ENCODE measurements at places on chromosomes 11 and 22.
A peak's percentile ranks its signal among the peaks of the same experiment; 100 is the strongest.

- no peak for DNase-seq
Measured at GRCh38 chr11:97048481-97048880, 658.7 kb downstream of the JRKL start.

GRCh38 chr22:43624144-43624998, 187.7 kb downstream of the EFCAB6 start:
- peak; percentile 79 for DNase-seq

DNA sequence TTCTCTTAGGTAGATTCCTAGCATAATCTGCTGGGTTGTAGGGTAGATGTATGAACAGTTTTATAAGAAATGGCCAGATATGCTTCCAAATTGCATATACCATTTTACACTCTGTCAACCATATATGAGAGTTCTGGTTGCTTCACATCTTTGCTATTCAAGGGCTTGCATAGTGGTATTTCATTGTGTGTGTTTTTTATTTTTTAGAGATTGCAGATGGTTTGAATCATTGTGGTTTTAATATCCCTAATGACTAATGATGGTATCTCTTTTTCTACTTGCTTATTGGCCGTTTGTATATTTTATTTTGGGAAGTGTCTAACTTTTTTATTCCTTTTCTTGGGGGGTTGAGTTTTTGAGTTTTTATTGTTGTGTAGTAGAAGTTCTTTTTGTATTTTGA, 26.9 kb downstream of the RNF214 start:
- DNase-seq = peak; percentile 26

- DNase-seq = no peak
Measured at GRCh38 chr22:27962268-27963044, 43.4 kb upstream of the PITPNB start.

DNA sequence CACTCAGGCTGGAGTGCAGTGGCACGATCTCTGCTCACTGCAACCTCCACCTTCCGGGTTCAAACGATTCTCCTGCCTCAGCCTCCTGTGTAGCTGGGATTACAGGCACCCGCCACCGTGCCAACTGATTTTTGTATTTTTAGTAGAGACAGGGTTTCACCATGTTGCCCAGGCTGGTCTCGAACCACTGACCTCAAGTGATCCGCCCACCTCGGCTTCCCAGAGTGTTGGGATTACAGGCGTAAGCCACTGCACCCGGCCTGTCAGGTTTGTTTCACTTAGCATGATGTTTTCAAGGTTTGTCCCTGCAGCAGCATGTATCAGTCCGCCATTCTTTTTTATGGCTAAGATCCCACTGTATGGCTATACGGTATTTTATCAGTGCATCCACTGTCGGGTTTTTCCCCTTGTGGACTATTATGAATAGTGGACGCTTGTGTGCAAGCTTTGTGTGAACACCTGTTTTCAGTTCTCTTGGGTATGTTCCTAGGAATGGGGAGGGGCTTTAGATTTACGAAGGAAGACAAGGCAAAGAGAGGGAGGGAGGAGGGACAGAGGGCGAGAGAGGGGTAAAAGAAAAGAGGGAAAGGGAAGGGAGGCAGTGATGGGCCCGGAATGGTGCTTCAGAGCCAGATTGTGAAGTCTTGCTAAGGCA, 13.9 kb upstream of the CDC42EP2 start:
- DNase-seq = no peak

DNA sequence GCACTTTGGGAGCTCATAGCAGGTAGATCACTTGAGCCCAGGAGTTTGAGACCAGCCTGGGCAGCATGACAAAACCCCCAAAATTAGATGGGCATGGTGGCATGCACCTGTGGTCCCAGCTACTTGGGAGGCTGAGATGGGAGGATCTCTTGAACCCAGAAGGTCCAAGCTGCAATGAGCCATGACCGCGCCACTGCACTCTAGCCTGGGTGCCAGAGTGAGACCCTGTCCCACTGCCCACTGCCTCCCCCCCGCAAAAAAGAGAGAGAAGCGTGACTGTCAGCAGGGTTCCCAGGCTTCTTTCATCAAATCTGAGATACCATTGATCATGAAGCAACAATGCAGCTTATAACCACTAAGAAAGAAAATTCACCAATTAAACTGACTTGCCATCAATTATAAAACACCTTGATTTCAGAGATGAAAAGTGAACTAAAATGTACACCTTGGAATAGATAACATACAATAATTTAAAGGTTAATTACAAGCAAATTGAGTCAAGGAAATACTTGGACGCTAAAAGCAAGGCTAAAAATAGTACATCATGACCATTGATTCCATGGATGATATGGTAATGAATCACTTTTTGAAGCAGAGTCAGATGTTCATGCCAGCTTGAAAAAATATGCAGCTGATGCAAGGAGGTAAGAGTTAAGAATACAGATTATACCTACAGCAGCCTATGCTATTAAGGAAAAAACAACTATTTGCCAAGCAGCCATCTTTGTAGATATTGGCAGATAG, 90.8 kb upstream of the ALKBH3 start:
- peak; percentile 64 for DNase-seq

DNA sequence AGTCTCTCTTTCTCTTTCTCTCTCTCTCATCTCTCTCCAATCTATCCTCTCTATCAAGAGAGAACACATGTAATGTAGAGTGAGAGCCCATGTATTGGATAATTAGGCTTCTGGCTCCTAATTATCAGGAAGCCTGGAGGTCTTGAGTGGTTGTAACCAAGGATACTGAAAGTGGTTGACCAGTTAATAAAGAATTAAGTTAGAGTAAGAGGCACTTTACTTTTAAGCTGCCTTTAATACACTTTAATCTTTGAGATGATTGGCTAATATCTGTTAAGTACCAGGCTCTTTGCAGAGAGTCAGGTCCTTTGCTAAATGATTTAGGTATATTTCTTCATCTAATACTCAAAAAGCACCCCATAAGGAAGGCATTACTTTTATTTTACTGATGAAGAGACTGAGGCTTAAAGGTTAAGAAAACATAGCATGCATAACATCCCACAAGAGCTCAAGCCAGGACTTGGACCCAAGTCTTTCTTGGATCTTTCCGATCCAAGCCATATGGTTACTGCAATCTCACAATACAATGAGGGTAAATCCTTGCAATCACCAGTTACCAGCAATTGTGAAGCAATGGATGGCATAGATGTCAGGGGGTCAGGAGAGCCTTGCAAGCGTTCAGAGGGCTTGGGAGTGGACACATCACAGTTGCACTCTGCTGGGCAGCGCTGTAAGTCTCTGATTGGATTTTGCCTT, 22.1 kb downstream of the CD44 start:
- no peak for DNase-seq

GRCh38 chr22:33062361-33062760, 4.2 kb upstream of the SYN3 start:
- no peak for DNase-seq

- DNase-seq = peak; percentile 46
Measured at GRCh38 chr22:40345271-40345670, 1.0 kb upstream of the ADSL start.

DNA sequence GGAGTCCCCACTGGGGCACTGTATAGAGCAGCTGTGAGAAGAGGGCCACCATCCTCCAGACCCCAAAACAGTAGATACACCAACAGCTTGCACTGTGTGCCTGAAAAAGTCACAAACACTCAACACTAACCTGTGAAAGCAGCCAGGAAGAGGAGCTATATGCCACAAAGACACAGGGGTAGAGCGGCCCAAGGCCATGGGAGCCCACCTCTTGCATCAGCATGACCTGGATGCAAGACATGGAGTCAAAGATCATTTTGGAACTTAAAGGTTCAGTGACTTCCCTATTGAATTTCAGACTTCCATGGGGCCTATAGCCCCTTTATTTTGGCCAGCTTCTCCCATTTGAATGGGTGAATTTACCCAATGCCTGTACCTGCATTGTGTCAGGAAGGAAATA, 29.7 kb upstream of the CYB5R3 start:
- DNase-seq = no peak

- DNase-seq = peak; percentile 28
Measured at GRCh38 chr11:22244986-22245592, 52.2 kb downstream of the ANO5 start.

DNA sequence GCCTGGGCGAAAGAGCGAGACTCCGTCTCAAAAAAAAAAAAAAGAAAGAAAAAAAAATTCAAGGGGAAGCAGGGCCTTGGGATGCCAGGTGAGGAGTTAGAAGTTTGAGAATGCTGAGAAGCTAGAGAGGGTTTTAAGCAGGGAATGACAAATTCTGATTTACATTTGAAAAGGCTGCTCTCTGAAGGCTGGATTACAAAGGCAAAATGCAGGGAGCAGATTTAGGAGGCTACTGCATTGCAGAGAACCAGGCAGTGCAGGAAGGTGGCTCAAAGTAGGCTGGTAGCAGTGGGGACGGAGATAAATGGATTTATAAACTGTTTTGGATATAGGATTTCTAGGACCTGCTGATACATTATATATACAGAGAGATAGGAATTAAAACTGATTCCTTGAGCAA, 66.6 kb downstream of the KCNC1 start:
- no peak for DNase-seq

DNA sequence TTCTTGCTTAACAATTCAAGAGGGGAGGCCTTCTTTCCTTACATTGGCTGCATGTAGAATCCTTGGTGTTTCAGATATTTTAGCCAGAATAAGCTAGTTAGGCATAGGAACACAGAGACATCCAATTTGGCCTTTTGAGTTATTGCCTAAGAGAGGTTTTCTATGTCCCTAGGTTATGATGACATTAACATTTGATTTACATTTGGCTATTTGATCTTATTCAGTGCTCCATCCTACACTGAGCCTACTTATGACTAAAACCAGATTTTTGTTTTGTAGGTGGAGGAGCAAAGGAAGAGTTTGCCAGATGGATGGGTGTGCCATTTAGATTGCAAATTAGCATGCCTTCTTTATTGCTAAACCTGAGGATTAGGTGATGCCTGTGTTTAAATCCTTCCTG, 11.1 kb upstream of the SLC37A2 start:
- DNase-seq = no peak

DNA sequence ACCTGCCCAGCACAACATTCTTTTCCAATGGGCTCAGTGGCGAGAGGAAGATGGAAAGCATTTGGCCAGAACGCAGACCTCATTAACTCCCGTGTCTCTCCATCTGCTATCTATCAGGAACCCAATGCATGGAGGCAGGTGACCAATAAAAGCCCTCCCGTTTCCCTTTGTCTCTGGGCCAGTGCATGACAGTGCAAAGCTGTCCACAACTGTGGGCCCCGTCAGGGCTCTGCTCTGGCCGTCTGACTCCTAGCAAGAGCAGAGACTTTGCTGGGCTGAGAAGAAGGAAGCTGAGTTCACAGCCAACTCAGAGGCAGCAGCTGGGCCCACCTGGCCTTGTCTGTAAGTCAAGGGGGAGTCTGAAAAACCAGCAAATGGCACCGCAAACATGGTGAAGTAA, 177.8 kb downstream of the TENM4 start:
- no peak for DNase-seq

DNA sequence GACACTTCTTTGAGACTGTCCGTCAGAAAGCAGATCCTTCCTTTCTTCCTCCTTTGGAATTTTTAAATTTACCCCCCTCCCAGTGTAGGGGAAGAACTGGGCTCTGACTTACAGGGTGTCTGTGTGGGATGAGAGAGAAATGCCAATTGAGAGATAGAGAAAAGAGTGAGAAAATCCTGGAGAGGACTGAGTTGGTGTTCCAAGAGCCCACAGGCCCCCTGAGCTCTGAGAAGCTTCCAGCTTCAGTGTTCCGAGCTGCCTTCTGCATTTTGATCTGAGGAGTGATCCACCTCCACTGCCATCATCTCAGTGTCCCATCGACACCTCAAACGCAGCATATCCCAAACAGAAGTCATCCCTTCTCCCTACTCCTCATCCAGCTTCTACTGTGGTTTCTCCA, 70.7 kb upstream of the GRK3 start:
- DNase-seq = no peak

- DNase-seq = no peak
Measured at GRCh38 chr22:44917372-44918165, 92.2 kb downstream of the PHF21B start.

DNA sequence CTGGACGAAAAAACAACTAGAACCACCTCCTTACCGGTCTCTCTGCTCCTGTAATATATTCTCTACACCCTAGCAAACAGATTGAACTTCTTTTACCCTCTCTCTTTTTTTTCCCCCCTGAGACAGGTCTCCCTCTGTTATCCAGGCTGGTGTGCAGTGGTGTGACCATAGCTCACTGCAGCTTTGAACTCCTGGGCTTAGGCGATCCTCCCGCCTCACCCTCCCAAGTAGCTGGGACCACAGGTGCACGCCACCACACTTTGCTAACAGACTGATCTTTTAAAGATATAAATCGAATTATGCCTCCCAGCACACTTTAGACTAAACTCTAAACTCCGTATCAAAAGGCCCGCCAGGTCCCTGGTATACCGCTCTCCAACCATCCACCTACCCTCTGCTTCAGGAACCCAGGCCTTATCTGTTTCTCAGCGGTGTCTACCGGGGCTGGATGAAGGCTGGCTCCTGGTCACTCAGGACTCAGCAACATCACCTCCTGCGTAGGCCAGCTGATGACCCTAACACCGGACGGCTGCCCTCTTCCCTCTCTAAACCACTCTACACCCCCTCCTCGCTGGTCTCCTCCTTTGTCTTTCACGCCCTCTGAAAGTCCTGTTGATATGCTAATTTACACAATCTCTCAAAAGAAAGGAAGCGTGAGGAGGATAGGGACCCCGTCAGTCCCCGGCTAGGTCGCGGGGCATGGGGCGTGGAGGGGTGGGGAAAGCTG, 745 bp downstream of the C22orf39 start:
- no peak for DNase-seq

GRCh38 chr11:18737642-18738041, 11.7 kb upstream of the IGSF22 start:
- no peak for DNase-seq

DNA sequence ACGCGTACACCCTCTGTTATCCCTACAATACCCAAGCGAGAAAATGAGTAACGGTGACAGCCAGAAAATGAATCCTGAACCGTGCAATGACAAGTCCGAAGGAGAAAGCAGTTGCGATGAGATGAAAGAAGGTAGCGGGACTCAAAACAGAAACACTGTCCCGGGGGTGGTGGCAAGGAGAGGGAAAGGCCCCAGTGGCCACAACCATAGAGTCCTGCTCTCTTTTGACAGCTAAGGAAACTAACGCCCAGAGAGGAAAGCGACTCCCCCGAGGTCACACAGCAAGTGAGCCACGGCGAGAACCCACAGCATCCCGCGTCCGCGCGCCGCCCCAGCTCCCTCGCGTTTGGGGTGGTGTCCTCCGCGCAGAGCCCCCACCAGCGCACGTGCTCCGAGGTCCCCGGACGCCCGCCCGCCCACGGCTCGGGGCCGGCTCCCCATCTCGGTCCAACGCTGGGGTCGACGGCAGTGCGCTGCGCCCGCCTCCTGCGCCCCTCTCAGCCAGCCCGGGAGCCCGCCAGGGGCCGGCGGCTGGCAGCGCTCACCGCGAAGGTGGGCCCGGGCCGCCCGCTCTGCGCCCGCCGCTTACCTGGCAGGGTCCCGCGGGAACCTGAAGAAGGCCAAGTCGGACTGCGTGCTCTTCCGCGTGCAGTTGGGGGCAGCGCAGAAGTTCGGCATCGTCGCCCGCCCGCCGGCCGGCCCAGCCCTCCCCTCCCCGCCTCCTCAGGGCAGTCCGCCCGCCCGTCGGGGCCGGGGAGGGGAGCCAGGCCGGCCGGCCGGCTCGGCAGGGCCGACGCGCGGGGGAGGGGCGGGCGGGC, 564 bp downstream of the THAP12 start:
- DNase-seq = peak; percentile 14

Measured in A172 (cell line).